H9 (cell line): ENCODE measurements at places on chromosomes 1 and 21.

DNA sequence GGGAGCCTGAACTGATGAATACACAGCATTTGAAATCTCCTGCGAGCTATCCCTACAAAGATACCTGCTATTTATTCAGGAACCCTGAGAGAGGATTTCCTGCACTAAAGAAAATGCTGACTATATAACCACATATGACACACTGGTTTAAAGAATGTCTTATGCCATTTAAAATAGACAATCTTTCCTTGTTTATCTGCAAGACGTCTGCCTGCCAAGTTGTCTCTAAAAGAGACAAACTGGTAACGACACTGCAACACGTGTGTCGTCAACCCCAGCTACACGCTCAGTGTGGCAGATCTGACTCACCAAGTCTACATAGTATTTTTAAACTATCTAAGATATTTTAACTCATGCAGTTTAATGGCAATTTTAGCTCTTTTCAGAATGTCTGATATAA, 42.7 kb downstream of the APP start:
- no peak for DNase-seq

- no peak for DNase-seq
Measured at GRCh38 chr1:154844297-154844681, 25.8 kb downstream of the KCNN3 start.

DNA sequence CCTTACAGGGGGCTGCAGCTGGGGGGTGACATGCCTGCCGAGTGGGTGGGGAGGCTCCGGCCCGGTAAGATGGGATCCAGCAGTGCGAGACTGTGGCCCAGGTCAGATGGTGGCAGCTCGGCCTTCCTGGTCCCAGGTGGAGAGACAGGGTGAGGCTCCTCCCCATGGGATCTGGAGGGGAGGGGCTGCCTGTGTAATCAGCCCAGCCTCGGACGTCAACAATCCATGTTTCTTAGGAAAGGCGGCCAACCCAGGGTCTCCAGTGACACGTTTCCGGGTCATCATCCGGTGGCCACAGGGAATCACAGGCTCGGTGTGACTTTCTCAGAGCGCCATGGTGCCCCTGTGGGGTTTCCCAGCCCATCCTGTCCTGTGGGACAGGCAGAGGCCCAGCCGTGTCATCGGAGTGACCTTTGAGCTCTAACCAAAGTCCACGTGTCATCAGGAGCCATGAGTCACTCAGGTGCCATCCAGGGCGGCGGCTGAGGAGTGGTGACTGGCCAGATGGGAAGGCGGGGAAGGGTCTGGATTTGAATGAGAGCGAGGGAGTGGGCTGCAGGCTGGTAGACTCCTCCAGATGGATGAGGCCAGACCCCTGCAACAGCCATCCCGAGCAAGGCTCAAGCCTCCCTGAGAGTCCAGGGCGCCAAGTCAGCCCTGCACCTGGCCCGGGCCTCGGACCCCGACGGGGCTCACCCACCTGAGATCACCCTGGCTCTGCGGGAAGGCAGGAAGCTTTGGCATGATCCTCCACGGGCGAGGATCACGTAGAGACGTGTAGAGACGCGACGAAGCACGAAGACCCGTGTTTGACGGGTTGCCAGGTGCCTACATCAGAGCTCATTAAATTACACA, 6.6 kb upstream of the HES4 start:
- peak; percentile 46 for DNase-seq

DNA sequence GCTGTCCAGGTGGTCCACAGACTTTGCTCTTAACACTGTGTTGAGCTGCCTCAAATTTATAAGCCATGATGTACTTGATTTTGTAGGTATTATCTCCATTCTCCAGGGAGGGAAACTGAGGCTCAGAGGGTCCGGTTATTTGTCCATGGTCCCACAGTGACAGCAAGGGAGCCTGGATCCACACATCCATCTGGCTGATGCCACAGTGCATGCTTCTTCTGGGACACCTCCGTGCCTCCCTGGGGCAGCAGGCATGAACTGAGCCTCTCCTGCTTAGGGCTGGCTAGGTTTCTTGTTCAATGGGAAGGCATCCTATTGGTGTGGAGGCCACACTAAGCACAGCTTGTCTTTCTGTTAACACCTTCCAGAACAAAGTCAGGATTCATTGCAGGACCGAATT, 317.3 kb downstream of the AJAP1 start:
- DNase-seq: no peak

DNA sequence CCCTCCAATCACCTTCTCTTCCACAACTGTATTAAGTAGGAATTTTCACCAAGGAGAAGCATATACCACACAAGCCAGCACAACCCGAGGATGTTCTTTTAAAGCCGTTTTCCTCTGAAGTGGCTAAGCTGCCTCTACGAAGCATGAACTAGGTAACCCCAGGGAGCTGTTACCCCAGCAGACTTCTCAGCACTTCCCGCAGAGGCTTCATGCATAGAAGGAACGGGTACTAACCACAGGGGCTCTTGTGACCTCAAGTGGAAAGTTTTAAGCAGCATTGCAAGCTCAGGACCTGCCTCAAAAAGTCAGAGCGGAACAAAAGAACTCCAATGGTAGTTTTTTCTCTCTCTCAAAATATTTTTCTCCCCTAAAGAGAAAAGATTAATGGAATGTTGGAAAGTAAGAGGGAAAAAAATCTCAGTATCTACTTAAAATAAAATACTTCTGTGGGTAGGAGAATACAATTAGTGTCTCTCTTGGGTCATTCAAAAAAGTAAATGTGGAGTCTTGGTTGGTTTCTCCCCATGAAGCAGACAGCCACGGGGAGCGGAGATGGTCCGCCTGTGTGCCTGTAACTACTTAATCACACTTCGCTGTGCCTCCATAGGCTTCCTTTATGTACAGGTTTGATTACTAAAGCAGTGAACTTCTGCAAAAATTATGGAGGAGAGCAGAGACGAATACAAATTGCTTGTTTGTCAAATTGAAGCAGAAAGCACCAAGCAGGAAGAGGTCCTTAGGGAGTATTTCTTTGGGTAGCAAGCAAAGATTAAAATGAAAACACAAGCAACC, 40.9 kb downstream of the STX6 start:
- DNase-seq: no peak
